Mammary epithelial cell (primary cell): ENCODE measurements at places on chromosomes 11 and 22.

- DNase-seq, result peak; percentile 90
Observed at GRCh38 chr11:86172894-86173293, 71.7 kb upstream of the EED start.

DNA sequence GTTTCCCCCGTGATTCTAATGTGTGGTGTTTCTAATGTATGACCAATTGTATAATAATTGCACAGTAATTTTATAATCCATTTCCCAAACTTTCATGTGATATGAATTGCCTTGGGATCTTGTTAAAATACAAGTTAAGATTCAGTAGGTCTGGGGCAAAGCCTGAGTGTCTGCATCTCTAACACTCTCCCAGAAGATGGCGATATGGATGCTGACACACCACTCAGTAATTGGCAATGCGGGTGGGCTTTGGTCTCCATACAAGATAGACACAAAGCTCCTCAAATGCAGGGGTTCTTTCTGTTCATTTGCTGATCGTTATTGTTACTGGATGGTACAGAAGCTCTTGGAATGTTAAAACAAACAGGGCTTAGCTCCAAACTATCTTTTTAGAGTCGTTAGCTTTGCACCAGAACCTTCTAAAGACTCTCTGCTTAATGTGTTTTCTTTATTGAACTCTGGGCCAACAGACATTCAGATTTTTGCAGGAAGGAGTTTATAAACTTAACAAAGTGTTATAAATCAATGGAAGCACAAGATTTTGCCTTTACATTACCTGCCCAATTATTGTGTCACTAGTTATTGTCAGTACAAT lies 45.4 kb upstream of the ANO3 start:
- DNase-seq, result peak; percentile 1

GRCh38 chr22:29744902-29745301 lies 21.9 kb downstream of the ZMAT5 start:
- DNase-seq, result peak; percentile 93

- DNase-seq, result peak; percentile 69
Observed at GRCh38 chr11:64252003-64252872, 908 bp downstream of the PLCB3 start.

GRCh38 chr11:129612447-129612961 lies 203.1 kb upstream of the TMEM45B start:
- DNase-seq, result no peak

DNA sequence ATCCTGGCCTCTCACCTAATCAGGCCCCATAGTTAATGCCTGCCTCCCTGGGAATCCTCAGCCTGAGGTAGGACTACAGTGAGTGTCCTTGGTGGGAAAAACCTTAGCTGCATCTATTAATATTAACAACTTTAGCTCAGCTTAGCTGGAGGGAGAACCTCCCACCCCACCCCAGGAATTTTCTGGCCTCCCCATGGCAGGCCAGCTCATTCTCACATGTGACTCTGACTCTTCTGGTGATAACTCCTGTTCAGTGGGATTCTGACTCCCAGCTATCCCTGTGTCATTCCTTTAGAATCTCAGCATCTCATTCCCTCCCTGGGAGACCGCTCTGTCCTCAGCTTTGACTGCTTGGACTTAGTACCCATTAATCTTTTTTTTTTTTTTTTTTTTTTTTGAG lies 14.5 kb downstream of the ART5 start:
- peak; percentile 41 for DNase-seq

GRCh38 chr22:47547881-47548650 lies 785.6 kb downstream of the TBC1D22A start:
- DNase-seq, result no peak
